Amniotic stem cell (primary cell): ENCODE measurements at places on chromosomes 3 and 15.

DNA sequence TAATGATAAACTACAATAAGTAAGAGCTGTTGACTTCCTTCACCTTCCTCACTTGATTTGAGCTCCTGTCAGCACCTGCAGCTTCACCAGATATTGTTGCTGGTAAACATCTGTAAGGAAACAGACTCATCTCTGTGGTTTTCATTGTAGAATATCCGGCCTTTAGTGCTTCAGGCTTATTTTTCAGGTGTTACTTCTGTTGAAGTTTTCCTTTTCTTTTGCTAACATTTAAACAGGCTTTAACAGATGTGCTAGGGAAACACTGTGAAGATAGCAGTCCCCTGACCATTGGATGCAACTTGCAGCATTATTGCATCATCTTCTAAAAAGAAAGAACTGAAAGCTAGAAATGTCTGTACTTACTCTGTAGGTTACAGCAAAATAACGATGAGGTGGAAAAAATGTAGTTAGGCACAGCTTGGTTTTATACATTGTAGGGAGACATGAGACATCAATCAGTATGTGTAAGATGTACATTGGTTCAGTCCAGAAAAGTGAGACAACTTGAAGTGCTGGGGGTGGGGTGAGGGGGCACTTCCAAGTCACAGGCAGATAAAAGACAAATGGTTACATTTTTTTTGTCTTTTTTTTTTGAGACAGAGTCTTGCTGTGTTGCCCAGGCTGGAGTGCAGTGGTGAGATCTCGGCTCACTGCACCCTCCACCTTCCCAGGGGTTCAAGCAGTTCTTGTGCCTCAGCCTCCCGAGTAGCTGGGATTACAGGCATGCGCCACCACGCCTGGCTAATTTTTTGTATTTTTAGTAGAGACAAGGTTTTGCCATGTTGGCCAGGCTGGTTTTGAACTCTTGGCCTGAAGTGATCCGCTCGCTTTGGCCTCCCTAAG is 10.2 kb downstream of the EDEM1 start:
- no peak for DNase-seq

GRCh38 chr3:160296591-160296990 is 71.4 kb downstream of the C3orf80 start:
- no peak for DNase-seq

GRCh38 chr3:127733781-127734180 is 61.0 kb downstream of the ABTB1 start:
- no peak for DNase-seq

DNA sequence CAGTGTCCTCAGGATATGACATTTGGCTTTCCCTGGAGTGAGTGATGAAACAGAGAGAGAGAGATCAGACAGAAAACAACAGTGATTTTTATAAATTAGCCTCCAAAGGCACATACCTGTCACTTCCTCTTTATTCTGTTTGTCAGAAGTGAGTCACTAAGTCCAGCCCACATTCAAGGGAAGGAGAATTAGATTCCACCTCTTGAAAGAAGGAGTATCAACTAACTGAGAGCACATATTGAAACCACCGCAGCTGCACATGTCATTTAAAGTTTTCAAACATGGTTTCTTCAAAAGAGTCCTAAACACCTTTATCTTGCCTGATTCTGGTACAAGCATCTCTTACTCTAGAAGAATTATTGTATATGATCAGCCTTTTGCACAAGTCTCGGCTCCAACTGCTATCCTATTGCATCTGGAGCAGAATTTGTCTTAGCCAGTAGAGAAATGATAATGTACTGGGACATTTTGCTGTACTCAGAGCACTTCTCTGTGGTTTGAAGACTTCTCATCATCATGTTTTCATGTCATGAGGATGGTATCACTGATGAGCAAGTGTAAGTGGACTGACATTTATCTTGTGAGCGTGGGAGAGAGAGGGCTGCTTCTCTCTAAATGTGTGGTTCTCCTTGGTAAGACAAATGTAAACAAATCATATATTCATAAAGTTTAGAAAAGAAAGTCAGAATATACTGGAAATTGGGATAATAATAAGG is 338.9 kb upstream of the CFAP20DC start:
- DNase-seq: no peak

DNA sequence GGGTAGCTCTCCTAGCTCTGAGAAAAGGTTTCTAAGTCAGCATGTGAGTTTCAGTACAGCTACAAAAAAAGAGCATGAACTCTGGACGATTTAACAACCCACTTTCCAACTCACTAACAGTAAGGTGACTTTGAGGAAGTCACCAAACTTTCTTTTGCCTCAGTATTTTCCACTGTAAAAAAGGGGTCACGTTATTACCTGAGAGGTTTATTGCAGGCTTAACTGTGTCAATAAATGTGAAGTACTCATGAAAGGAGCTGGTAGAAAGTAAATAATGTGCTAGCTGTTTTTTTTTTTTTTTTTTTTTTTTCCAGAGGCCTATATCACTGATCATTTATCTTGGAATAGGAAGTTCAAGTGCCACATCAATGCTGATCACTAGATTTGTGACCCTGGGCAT is 89.3 kb downstream of the PLSCR2 start:
- DNase-seq: no peak

DNA sequence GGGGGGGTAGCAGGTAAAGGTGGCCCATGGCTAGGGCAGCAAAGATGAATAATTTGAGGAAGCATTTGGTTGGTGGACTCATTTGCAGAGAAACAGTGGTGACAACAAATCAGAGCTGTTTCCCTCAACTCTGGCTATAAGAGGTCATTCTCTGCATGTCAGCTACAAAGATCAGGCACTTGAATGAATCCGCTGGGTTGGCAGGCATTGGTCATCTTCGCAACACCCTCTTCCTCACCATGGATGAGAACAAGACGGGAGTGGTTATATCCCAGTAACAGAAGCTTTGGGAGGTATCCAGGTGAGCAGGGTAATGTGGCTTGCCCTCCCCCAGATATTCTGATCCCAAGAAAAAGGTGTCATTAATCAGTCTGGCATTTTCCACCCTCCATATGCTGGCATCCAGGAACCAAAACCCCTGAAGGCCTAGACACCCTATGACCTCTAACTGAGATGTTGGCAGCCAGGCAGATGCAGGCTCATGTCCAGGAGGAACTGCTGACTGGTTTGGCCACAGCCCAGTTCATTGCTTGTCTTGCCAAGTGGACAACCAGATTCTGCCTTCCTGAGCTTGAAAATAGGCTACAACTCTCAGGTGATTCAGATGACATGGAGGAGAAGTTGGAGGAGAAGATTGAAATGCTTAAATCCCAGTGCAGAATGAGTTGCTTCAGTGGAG is 108.9 kb upstream of the TRIM42 start:
- no peak for DNase-seq

- DNase-seq: no peak
Measured at GRCh38 chr3:193599393-193599792, 6.4 kb downstream of the OPA1 start.

GRCh38 chr3:13207975-13208705 is 134.9 kb upstream of the IQSEC1 start:
- DNase-seq: no peak

DNA sequence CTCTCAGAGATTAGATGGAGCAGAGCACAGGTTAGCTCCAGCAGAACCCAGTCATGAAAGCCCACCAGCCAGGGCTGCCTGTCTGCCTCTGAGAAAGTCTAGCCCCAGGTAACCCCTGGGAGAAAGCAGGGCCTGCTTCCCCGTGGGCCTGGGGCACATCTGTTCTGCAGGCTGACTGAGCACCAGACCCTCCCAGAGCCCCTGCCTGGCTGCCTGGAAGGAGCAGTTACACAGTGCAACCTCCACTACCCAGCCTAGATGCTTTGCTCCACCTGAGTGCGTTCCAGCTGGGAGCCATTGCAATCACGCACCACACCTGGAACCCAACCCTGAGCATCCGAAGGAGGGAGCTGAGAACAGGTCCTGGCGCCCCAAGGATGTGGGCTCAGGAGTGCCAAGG is 24.7 kb upstream of the OR5K4 start:
- DNase-seq: no peak
